T1000 (cell line): ENCODE measurements at places on chromosomes 1 and 21.

DNA sequence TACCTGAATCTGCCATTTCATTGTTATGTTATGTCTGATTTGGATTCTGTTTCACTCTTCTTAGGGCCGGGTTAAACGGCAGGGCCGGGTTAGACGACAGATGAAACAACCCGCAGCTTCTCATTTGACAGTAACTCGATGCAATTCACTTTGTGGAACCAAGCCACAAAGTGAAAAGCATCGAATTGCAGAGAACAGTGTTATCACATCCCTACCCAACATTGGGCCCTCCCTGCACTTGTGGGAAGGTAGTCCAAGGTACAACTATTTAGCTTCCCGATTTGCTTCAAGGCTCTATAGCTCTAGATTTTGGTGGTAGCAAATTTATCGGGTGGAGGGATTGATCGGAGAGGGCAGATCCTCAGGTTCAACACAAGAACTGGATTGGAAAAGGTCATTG is 17.0 kb downstream of the SON start:
- DNase-seq: no peak

GRCh38 chr1:109283748-109284600 is 1.0 kb upstream of the PSRC1 start:
- no peak for DNase-seq

DNA sequence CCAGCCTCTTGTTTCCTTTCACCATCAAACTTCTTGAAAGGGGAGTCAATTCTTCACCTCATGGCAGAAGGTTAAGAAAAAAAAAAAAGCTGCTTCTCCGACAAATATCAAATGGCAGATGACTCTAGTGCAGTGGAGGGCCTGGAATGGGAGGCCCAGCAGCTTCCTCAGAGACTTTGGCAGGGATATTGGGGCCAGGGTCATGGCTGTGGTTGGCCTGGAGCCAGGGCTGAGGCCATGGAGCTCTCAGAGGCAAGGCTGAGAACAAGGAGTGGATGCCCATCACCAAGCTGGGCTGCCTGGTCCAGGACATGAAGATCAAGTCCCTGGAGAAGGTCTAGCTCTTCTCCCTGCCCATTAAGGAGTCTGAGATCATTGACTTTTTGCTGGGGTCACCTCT is 18.7 kb downstream of the MTF1 start:
- DNase-seq: no peak

GRCh38 chr1:202892501-202892900 is 3.6 kb upstream of the RABIF start:
- no peak for DNase-seq

DNA sequence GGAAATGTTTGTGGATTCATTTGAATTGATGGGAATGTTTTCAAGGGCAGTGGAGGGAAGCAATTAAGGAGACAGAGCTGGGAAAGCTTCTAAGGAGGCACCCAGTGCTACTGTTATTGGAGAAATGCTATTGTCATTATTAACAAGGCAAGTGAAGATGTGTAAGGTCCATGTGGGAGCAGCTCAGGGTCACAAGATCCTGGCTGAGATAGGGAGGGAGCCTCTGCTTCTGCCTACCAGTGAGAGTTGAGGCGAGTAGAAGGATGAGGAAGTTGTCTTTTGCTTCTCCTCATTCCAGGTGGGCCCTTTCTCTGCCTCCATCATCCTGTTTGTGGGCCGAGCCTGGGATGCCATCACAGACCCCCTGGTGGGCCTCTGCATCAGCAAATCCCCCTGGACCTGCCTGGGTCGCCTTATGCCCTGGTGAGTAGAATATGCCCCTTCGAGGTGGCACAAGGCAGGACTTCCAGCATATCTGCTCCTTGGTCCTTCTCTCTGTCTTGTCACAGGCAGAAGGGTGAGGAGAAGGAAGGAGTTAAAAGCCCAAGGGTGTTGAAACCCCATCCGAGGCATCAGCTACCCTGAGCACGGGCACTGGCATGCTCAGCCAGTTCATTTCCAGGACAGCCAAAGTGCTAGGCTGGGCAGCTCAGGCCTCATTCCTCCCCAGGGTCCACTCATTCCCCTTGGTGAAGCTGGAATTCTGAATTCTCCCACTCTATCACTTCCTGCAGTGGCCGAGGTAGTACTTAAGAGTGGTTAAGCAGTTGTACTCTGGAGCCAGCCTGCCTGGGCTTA is 3.7 kb downstream of the MFSD2A start:
- DNase-seq: no peak
